ENCODE measurements at places on chromosomes 3 and 15. TPM values are rescaled to one million over a fixed set of nuclear protein-coding genes. Genes with fewer than 3 reads are reported as not detected.

The GOLGA6A gene
- total RNA-seq = not detected

The EMC7 gene
- total RNA-seq = 30.3 TPM

The DENND6A gene
- 13.2 TPM for total RNA-seq

The PARP15 gene
- total RNA-seq = 0.87 TPM

The TXNRD3 gene
- 10.3 TPM for total RNA-seq

The MESP2 gene
- 0.58 TPM for total RNA-seq

The IL17RB gene
- total RNA-seq = under 0.01 TPM

The DUOXA2 gene
- total RNA-seq = not detected

The ANKRD63 gene
- not detected for total RNA-seq
